NCI-H226 (cell line): ENCODE measurements at places on chromosomes 2 and 18.

- DNase-seq, result peak; percentile 100
Observed at GRCh38 chr2:237964578-237965404, 2.0 kb upstream of the UBE2F start.

GRCh38 chr18:63143330-63143771 lies 176.2 kb downstream of the BCL2 start:
- no peak for DNase-seq

GRCh38 chr2:88024509-88024908 lies 8.2 kb upstream of the RNU2-63P start:
- DNase-seq, result no peak

- DNase-seq, result no peak
Observed at GRCh38 chr18:52130624-52131301, 209.2 kb upstream of the DCC start.

GRCh38 chr2:73088211-73088610 lies 16.7 kb upstream of the SFXN5 start:
- DNase-seq, result no peak

DNA sequence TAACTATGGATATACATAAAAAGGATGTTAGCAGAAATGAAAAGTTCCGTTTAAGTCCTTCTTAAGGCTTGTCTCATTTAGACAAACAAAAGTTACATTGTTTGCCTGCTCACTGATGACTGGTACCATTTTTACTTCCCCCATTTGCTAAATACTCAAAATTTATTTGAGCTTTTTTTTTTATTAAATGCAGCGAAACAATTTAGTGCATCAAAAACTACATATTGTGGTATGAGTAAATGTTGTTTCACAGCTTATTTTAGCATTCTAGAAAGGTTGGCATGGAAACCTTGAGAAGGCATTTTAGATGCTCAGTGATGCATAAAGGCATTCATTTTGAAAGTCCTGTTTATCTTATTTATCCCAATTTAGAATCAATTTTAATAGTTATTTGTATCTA lies 100.0 kb downstream of the MAP2 start:
- no peak for DNase-seq

DNA sequence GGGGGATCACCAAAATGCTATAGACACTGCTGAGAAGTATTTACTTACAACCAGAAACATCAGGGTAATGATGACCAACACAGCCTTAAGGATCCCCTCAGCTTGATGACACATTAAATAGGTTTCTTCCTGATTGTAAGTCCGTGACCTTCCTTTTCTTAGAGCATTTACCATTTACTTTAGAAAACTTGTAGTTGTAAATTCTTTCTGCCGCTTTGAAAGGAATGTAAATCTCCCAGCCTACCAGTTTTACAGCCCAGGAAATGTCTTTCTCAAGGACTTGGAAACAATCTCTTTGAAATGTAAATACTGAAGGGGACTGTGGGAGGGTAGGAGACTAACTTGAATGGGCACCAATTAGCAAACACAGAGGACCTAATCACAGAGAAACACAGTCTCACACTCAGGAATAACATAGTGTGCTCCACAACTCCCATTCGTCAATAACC lies 278.6 kb downstream of the DSC3 start:
- DNase-seq, result no peak

DNA sequence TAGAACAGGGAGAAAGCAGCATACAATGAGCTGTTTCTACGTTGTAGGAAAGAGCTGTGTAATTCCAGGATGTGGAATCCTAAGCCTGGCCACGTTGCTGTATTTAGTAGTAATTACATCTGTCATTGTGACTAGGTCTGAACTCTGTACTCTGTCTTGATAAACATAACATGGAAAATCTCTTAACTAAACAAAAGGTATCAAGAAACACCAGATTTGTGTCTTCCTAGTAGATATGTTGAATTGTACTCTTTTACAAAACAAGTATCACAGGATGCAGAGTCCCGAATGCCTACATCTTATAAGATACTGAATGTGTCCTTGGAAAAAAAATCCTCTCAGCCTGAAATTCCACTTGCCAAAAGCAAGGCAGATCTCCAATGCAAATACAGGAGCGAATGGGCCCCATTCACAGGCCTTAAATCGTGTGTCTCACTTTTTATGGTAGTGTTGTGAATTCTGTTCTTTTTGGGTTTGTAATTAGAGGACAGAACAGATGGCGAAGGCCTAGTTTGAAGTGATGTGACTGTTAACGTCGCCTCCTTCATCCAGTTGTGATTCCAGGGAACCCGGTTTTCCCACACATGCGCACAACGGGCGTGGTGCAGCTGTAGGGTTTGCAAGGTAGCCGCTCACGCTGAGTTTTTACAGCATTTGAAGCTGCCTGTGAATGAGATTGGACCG lies 246.5 kb downstream of the GBX2 start:
- DNase-seq, result no peak

- no peak for DNase-seq
Observed at GRCh38 chr2:46016091-46016490, 281.1 kb upstream of the EPAS1 start.

DNA sequence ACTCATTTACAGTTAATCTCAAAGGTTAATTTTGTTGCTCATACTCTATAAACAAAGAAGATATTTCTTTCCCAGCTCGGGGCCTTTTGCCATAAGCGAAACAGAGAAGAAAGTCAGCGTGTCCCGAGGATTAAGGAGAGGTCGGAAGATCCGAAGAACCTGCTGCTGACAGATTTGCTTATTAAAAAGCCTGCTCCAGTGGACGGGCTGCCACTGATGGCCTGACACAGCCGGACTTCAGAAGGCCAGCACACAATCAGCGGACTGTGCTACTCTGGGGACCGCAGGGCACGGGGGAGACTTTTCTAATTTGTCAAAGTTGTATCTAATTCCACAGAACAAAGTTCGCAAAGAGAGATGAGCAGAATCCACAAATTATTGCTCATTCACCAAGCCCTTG lies 315.4 kb downstream of the ETAA1 start:
- DNase-seq, result no peak

DNA sequence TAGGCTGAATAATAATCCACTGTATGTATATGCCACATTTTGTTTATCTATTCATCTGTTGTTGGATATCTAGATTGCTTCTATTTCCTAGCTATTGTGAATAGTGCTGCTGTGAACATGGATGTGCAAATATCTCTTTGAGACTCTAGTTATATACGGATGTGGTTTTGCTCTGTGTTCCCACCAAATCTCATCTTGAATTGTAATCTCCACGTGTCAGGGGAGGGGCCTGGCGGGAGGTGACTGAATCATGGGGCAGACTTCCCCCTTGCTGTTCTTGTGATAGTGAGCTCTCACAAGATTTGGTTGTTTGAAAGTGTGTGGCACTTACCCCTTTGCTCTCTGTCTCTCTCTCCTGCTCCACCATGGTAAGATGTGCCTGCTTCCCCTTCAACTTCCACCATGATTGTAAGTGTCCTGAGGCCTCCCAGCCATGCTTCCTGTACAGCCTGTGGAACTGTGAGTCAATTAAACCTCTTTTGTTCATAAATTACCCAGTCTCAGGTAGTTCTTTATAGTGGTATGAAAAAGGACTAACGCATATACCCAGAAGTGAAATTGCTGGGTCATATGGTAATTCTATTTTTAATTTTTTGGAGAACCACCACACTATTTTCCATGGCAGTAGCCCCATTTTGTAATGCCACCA lies 86.1 kb upstream of the UPP2 start:
- no peak for DNase-seq

DNA sequence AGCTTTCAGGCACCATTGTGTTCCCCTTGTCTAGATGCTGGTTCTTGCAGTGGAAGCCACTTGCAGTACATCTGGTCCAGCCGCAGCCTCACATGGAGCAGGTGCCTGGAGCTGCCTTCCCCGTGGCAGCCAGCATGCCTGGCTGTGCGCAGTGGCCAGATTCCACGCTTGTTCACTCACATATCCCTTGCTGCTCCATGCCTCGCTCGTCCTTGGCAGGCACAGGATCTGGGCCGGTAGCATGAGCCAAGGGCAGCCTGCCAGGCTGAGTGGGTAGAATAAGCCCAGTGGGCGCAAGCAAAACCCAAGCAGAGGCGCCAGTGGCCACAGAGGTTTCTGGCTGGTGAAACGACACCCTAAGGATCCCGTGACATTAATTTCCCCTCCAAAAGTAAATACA lies 20.6 kb downstream of the TMX3 start:
- DNase-seq, result no peak

DNA sequence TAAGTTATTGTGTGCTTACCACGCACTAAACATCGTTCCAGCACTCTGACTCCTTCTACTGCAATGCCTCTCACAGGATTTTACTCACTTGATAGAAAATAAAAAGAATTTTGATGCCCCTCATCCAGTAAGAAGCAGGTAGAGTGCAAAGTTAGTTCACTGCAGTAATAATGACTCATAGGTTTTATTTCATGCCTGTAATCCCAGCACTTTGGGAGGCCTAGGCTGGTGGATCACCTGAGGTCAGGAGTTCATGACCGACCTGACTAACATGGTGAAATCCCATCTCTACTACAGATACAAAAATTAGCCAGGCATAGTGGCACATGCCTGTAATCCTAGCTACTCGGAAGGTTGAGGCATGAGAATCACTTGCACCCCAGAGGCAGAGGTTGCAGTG lies 190.6 kb downstream of the RAD51AP2 start:
- no peak for DNase-seq

DNA sequence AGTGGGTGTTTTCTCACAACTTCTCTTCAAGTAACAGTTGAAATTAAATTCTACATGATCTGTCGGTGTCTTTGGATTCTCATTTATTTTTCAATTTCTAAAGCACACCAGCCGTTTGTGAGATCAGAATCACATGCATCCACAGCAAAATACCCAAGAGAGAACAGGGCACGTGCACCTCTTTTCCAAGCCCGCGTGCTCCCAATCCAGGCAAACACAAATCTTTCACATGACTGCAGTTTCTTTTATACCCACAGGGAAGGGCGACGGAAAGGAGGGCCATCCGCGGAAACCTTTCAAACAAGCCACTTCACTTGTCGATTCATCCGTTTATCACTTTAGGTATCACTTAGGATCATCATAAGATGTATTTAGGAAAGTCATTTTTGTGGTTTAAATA lies 13.0 kb upstream of the DAPL1 start:
- no peak for DNase-seq

- no peak for DNase-seq
Observed at GRCh38 chr2:122179492-122180165, 424.2 kb downstream of the TSN start.

- DNase-seq, result no peak
Observed at GRCh38 chr2:175136334-175137215, 31.4 kb downstream of the ATF2 start.

- DNase-seq, result peak; percentile 64
Observed at GRCh38 chr18:59139291-59139614, 431 bp upstream of the SEC11C start.

DNA sequence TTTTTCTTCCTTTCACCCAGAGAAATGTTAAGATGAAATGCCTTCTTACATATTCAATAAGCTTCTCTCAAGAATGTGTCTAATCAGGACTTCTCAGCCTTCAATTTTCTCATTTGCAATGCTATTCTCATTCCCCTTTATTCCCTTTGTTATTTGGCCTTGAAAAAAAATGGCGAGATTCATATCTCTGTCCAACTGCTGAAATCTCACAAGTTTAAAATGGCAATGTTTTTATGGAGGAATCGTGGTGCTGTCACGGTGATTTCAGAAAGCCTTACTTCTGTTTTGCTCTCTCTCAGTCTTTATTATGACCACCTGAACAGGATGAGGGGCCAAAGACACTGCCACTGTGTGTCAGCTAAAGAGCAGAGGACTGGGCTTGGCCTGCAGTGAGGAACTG lies 928.5 kb downstream of the DCC start:
- no peak for DNase-seq

DNA sequence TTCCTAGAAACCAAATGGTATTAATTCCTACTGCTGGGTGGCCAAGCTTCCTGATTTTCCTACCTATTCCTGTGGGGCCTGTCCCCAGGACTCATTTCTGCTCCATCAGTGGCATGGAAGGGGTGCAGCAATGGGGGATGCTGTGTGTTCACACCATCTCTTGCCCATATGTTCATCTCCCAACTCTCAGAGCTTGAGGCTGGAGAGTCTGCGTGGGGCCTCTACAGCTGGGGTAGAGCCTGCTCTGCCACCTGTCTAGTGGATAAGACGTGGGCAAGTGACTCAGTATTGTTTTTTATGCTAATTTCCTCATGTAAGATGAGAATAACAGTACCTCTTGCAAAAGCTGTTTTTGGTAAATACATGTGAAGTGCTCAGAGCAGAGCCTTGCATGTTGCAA lies 149.8 kb downstream of the ACTR3 start:
- no peak for DNase-seq

GRCh38 chr2:60385648-60386047 lies 167.8 kb downstream of the BCL11A start:
- no peak for DNase-seq

DNA sequence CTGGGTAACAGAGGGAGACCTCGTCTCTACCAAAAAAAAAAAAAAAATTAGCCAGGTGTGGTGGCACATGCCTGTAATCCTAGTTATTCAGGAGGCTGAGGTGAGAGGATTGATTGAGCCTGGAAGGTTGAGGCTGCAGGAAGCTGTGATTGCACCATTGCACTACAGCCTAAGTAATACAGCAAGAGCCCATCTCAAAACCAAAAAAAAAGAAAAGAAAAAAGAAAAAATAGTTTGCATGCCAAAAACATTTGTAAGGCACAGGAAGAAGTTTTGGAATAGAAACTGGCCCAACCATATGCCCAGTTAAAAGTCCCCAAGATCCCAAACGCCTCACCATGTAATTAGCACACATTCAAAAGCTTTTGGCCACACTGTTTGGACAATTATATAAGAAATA lies 13.4 kb upstream of the ACOXL start:
- DNase-seq, result peak; percentile 23
